Diencephalon (tissue), 1 donor: ENCODE measurements at places on chromosomes 4 and X. TPM values are rescaled to one million over a fixed set of nuclear protein-coding genes. Genes with fewer than 3 reads are reported as not detected.

The MAGED4B gene
- total RNA-seq: 112 TPM

The CABS1 gene
- total RNA-seq: not detected

The BGN gene
- 7.6 TPM for total RNA-seq

The TMEM31 gene
- total RNA-seq: not detected

The GRXCR1 gene
- total RNA-seq: not detected

The CFP gene
- total RNA-seq: 1.4 TPM

The HPSE gene
- total RNA-seq: 2.1 TPM

The TEX13C gene
- total RNA-seq: not detected

The XPNPEP2 gene
- 0.23 TPM for total RNA-seq

The HSD17B13 gene
- total RNA-seq: 0.69 TPM

The MAMLD1 gene
- 4.2 TPM for total RNA-seq

The RBMX gene
- 227 TPM for total RNA-seq

The IQSEC2 gene
- 11.1 TPM for total RNA-seq

The GLRB gene
- 43.8 TPM for total RNA-seq

The SSX1 gene
- not detected for total RNA-seq

The NLRP2B gene
- not detected for total RNA-seq

The PLAC1 gene
- total RNA-seq: not detected

The FHDC1 gene
- total RNA-seq: 8.5 TPM

The ELK1 gene
- 11.3 TPM for total RNA-seq

The FRAS1 gene
- 47.7 TPM for total RNA-seq

The ABCG2 gene
- 24.7 TPM for total RNA-seq

The SRD5A3 gene
- 8.5 TPM for total RNA-seq

The SSX4B gene
- not detected for total RNA-seq

The GPR143 gene
- total RNA-seq: 3.9 TPM

The HPGDS gene
- total RNA-seq: 3.9 TPM

The NAP1L2 gene
- 65.3 TPM for total RNA-seq

The GABRG1 gene
- 90.7 TPM for total RNA-seq

The JCHAIN gene
- total RNA-seq: not detected

The FAM53A gene
- total RNA-seq: 1.4 TPM

The CCKAR gene
- 4.6 TPM for total RNA-seq

The PDZD4 gene
- total RNA-seq: 125 TPM
